Mesothelial cell of epicardium (in vitro differentiated cells): ENCODE measurements at places on chromosomes 5 and 9. TPM values are rescaled to one million over a fixed set of nuclear protein-coding genes. Genes with fewer than 3 reads are reported as not detected.

The NME5 gene
- 2.4 to 3.4 TPM (median 2.7 TPM) in 3 replicates for total RNA-seq

The C9orf50 gene
- total RNA-seq = 0.23 to 0.87 TPM (median 0.69 TPM) in 3 replicates

The SPATA31D4 gene
- total RNA-seq = not detected in 3 replicates

The IL17B gene
- 0.34 TPM in 1 of 3 replicates, not detected in the others for total RNA-seq

The ANKRD31 gene
- total RNA-seq = 1.1 to 1.4 TPM (median 1.3 TPM) in 3 replicates

DNA sequence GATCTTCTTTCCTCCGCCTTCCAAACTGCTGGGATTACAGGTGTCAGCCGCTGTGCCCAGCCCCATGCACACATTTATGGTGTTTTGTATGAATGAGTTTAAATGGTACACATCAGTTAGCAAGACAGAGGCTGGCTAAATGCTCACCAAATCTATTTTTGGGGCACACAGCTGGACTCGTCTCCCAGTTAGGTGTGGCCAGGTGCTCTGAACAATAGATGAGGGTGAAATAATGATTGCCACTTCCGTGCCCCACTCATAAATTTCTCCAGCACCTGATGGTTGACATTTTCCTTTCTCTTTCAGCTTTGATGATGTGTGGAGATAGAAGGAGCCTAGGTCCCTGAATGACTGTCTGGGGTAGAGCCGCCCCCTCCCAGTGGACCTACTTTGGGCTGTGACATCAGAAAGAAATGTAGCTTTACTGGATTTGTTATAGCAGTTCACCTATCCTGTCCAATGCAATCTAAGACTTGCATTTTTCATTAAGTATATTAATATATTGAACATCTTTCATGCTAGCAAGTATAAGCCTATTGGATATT lies 8.6 kb upstream of the RAPGEF1 start:
- no peaks in the 10 kb centered on the region for H3K27me3 ChIP-seq
- no peak for DNase-seq
- no peaks in the 10 kb centered on the region for H3K36me3 ChIP-seq
- H3K4me3 ChIP-seq = no peak overlapping the region

DNA sequence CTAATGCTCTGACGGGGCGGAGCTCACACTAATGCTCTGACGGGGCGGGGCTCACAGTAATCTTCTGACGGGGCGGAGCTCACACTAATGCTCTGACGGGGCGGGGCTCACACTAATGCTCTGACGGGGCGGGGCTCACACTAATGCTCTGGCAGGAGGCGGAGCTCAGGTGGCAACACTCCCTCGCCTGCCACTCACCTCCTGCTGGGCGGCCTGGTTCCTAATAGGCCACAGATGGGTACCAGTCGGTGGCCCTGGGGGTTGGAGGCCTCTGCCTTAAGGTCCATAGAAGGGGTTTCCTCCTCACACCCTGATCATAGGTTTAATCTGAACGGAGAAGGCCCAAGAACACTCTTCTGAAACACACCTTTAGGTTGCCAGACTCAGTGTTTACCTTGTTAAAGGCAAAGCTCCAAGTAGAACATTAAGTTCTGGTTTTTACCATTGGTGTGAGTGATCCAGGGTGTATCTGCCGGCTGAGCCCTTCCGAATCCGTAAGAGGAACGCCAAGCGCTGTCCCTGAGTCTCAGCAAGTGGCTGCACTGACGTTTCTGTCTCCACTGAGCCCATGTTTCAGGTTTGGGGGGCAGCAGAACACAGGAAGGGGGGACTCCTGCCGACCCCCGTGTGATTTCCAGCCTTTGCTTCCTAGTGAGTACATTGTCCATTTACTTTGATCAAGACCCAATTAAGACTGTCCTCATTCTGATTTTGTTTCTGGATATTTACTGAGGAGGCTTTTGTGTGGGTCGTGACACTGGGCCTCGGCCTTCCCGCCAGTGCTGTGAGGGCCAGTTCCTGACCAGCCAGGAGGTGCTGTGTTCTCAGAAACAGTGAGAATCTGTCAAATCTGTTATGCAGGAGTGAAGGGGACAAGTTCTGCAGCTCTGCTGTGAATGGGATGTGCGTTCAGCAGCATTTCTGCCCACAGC lies 24.6 kb upstream of the LRRC14B start:
- no peak for DNase-seq
- H3K27ac ChIP-seq = no peak overlapping the region
- no peak overlapping the region for H3K4me3 ChIP-seq
- H3K27me3 ChIP-seq = no peaks in the 10 kb centered on the region

DNA sequence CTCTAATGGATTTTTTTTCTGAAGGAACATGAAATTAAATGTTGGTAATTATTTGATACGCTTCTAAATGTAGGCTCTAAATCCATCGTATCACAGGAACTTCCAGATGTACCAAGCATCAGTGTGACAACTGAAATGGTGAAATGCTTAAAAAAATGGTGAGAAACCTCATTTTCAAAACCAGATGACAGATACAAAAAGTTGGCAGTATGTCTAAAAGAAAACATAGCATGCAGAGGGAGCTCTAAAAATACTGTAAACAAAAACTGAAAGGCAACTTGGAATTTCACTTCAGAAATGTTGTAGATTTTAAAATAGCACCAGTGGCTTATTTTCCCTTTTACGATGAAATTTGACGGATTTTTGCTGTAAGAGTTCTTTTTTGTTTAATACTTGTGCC lies 1043.6 kb upstream of the WWC1 start:
- H3K27me3 ChIP-seq = no peaks in the 10 kb centered on the region
- peaks cover 20% of the 10 kb centered on the region for H3K4me1 ChIP-seq
- no peak for DNase-seq
- H3K27ac ChIP-seq = no peak overlapping the region
- H3K4me3 ChIP-seq = no peak overlapping the region

- peaks cover 1% of the 10 kb centered on the region for H3K36me3 ChIP-seq
- no peaks in the 10 kb centered on the region for H3K4me1 ChIP-seq
- H3K4me3 ChIP-seq = no peak overlapping the region
- no peak for DNase-seq
- no peaks in the 10 kb centered on the region for H3K27me3 ChIP-seq
- no peak overlapping the region for H3K27ac ChIP-seq
Measured at GRCh38 chr5:6849316-6850105, 136.3 kb downstream of the TENT4A start.

- H3K36me3 ChIP-seq = no peaks in the 10 kb centered on the region
- no peak for DNase-seq
- H3K27ac ChIP-seq = peak overlapping the region; percentile 92
- H3K27me3 ChIP-seq = no peaks in the 10 kb centered on the region
- peaks cover 87% of the 10 kb centered on the region for H3K4me1 ChIP-seq
Measured at GRCh38 chr5:139655727-139656271, 7.7 kb downstream of the CXXC5 start.

DNA sequence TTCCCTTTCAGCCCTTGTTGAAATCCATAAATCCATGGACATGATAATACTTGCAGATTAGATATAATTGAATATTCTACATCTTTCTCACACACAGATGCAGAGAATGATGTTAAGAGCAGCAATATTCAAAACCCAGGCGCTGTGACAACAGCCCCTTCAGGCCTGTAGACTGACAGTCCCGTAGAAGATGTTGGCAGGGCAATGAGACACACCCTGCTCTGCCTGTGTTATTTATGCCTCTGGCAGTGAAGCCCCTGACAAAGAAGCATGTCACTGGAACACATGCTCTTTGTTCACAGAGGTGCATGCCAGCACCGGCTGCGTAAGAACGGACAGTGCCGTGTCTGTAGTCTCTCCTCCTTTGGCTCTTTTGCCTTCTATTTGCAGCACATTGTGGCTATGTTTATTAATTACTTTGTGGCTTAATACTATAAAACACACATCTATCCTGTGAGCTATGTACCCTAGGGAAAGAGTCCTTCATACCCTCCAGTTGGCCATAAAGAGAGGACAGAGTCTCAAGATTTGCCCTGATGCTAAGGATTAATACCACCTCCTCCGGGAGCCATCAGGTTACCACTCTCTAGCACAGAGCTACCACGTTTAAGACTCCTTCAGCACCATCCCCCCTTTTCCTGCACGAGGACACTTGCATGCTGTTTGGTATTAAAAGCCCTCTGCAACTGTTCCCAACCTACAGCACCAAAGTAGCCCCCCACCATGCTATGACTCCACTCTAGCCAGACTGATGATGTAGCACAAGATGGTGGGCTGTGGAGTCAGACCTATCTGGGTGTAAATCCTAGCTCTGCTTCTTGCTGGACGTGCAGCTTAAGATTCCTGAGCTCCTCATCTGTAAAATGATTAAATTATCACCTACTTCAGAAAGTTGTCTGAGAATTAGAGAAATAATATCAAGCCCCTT lies 2.0 kb upstream of the ANP32B start:
- H3K4me3 ChIP-seq = no peak overlapping the region
- H3K27ac ChIP-seq = peak overlapping the region; percentile 73
- H3K27me3 ChIP-seq = no peaks in the 10 kb centered on the region
- H3K4me1 ChIP-seq = peaks cover 33% of the 10 kb centered on the region

GRCh38 chr5:4205398-4205797 lies 609.8 kb downstream of the IRX1 start:
- no peak overlapping the region for H3K4me3 ChIP-seq
- H3K27me3 ChIP-seq = peaks cover 4% of the 10 kb centered on the region
- H3K4me1 ChIP-seq = peaks cover 19% of the 10 kb centered on the region
- no peaks in the 10 kb centered on the region for H3K36me3 ChIP-seq
- H3K27ac ChIP-seq = peak overlapping the region; percentile 58
- DNase-seq = no peak

- peaks cover 7% of the 10 kb centered on the region for H3K4me1 ChIP-seq
- DNase-seq = peak; percentile 61
- no peaks in the 10 kb centered on the region for H3K27me3 ChIP-seq
- H3K27ac ChIP-seq = no peak overlapping the region
- H3K36me3 ChIP-seq = no peaks in the 10 kb centered on the region
Measured at GRCh38 chr9:116572095-116572748, 114.9 kb upstream of the TRIM32 start.

DNA sequence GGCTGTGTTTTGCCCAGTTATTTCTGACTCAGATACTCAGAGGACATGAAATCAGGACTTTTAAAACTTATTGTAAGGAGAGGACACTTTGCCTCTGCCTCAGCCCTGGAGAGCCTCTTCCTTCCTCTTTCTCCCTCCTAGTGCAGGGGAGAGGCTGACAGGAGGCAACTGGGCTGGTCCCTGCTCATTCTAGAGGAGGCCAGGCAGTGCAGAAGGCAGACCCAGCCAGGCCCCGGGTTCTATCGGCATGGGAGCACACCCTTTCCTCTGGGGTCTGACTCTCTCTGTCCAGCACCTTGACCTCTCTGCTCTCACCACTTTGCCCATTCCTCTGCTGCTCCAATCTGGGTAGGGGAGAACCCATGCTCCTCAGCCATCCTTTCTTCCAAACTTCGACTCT lies 16.0 kb upstream of the SMIM32 start:
- H3K4me1 ChIP-seq = no peaks in the 10 kb centered on the region
- H3K36me3 ChIP-seq = peaks cover 2% of the 10 kb centered on the region

DNA sequence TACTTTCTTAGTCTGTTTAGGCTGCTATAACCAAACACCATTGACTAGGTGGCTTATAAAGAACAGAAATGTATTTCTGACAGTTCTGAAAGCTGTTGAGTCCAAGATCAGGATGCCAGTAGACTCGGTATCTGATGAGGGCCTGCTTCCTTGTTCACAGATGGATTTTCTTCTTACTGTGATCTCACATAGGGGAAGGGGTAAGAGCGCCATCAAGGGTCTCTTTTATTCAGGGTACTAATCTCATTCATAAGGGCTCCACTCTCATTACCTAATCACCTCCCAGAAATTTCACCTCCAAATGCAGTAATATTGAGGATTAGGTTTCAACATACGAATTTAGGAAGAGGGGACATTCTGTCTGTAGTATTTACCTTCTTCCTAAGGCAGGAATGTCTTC lies 384.0 kb upstream of the DMAC1 start:
- no peak overlapping the region for H3K27ac ChIP-seq
- no peak overlapping the region for H3K4me3 ChIP-seq
- DNase-seq = no peak
- no peaks in the 10 kb centered on the region for H3K4me1 ChIP-seq

- no peak overlapping the region for H3K4me3 ChIP-seq
- peaks cover 18% of the 10 kb centered on the region for H3K4me1 ChIP-seq
- H3K27ac ChIP-seq = peak overlapping the region; percentile 3
- no peak for DNase-seq
Measured at GRCh38 chr9:109346904-109347303, 26.0 kb upstream of the EPB41L4B start.

DNA sequence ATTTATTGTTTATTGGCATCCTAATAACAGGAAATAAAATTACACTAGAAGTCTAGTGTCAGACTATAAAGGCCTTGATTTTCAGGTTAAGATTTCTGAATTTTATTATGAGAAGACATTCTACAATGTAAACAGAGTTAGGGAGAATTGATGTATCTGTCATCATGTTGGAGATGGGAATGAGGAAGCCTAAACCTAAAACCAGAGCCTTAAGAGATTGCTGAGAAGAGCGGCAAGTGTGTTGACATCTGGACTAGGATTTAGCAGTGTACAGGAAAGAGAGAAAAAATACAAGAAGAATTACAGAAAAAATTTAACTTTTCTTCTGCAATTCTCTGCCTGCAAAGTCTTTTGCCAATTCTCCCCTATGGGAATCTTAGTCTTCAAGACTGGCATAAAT lies 525.5 kb downstream of the NR2F1-AS1 start:
- peaks cover 16% of the 10 kb centered on the region for H3K4me1 ChIP-seq
- H3K4me3 ChIP-seq = no peak overlapping the region
- no peaks in the 10 kb centered on the region for H3K36me3 ChIP-seq
- no peak overlapping the region for H3K27ac ChIP-seq

DNA sequence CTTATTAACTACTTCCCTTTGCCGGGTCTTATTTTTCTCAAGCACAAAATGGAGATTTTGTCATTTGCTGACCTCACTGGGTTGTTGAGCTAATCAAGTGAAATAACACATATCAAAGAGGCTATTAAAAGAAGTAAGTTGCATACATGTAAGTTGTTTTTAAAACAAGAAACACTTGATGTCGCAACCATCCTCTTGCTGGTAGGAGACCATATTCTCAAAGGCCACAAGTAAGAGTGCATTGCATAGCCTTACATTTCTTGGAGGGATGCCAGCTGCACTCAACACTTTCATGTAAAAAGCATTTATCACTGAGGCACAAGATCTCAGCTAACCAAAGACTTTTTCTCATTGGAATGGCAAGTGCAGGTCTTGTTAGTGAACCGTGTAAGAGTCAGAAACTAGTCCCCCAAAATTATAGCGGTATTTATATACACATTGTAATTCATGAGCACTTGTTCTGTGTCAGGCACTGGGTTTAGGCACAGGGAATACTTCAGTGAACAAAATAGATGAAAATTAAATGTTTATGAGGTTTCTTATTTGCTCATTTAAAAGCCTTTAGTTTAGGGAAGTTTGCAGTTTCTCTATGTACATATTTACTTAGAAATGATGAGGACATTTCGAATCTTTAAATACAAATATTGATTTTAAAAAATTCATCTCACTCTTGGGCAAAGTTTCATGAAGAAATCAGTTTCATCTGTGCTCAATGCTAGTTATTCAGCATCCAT lies 72.0 kb downstream of the ZFAND5 start:
- H3K4me1 ChIP-seq = peaks cover 16% of the 10 kb centered on the region
- H3K27me3 ChIP-seq = no peaks in the 10 kb centered on the region
- no peak overlapping the region for H3K4me3 ChIP-seq
- peaks cover 1% of the 10 kb centered on the region for H3K36me3 ChIP-seq
- no peak overlapping the region for H3K27ac ChIP-seq
